ENCODE measurements at places on chromosomes 4 and X.

DNA sequence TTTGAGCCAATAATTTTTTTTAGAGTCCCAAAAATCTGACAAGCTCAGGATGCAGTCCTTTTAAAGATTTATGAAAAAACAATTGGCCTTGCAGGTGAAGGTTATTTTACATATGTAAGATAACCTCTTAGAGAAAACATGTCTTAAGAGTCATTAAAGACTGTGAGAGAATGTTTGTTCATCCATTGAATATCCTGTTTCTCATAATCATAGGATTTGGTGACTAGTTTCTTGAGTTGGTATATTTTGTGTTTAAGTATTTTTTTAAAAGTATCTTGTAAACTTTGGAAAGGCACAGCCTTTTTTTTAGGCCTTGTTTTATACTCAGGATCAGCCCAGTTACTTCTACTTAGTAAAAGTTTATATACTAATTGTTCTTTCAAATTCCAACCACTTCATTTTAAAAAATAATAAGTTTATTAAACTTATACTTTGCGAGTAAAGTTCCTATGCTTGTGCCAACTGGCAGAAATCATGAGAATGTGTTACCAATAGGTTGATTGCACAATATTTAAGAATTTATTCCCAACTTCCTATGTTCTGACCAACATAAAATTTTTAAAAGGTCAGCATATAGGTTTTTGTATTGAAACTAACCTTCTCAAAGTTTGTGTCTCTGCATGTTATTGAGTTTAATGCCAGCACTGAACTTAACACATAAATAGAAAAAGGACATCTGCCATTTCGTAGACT, 40.0 kb upstream of the ARSJ start:
- no peak overlapping the region for H3K27ac ChIP-seq
- H3K36me3 ChIP-seq: no peaks in the 10 kb centered on the region
- no peak overlapping the region for H3K4me3 ChIP-seq
- no peaks in the 10 kb centered on the region for H3K4me1 ChIP-seq

DNA sequence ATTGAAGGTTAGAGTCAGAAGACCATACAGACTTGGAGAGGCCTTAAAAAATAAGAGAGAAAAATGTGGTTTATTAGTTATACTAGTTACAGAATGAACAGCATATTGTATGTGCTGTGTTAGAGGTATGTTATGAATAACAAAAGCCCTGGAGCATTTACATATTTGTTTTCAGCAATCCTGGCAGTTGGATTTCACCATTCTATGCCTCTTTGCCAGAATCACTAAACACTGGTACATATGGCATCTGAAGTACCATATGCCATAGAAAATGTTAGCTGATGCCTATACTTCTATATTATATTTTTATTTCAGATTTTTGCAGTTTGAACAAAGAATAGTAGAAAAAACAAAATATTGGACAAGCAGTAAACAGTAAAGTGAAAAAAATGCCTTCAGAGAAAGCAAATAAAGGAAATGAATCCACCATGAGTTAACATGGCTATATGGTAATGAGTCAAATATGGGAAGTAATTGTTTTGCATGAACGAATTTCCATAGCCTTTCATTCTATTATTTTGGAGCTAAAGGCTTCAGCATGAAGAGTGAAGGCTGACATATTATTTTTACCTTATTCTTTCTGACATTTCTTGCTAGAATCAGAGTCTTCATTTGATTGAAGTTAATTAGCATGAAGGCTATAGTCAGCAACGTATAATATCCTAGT, 41.9 kb upstream of the PRDM8 start:
- no peak overlapping the region for H3K27ac ChIP-seq
- no peaks in the 10 kb centered on the region for H3K4me1 ChIP-seq
- no peaks in the 10 kb centered on the region for H3K36me3 ChIP-seq
- no peak for DNase-seq

GRCh38 chrX:39936886-39937770, 160.6 kb downstream of the BCOR start:
- no peaks in the 10 kb centered on the region for H3K4me1 ChIP-seq
- peak overlapping the region; percentile 84 for H3K4me3 ChIP-seq
- no peaks in the 10 kb centered on the region for H3K27me3 ChIP-seq
- H3K36me3 ChIP-seq: no peaks in the 10 kb centered on the region
- no peak for DNase-seq

- peaks cover 3% of the 10 kb centered on the region for H3K36me3 ChIP-seq
- no peak for DNase-seq
- no peak overlapping the region for H3K4me3 ChIP-seq
- no peaks in the 10 kb centered on the region for H3K4me1 ChIP-seq
- no peak overlapping the region for H3K27ac ChIP-seq
These were observed 17.6 kb upstream of the PJA1 start for GRCh38 chrX:69182818-69183380.
